Right kidney (tissue), 9 donors: ENCODE measurements at places on chromosomes 2 and 18.

DNA sequence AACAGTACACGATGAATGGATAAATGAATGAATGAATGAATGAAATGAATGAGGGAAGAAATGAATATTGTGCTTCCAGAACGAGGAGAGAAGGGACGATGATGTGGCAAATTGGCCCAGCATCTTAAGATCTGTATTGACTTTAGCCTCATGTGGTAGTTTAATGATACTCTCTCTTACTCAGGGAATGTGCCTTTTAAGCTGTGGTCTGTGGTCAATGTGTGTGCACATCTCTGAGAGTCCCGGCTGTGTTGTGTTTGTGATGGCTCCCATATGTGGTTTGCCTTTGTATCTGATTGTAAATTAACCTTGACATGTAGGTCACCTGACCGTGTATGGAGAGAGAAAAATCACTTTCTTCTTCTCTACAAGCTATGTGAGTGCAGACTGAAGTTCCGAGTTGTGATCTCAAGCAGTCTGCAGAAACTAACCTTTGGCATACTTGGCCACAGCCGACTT lies 91.2 kb downstream of the NEDD4L start:
- no peak for DNase-seq

- no peak for DNase-seq
These were observed 168.1 kb upstream of the RMP24 start for GRCh38 chr18:35804377-35804776.

GRCh38 chr2:20976527-20976926 lies 67.3 kb downstream of the APOB start:
- no peak for DNase-seq

DNA sequence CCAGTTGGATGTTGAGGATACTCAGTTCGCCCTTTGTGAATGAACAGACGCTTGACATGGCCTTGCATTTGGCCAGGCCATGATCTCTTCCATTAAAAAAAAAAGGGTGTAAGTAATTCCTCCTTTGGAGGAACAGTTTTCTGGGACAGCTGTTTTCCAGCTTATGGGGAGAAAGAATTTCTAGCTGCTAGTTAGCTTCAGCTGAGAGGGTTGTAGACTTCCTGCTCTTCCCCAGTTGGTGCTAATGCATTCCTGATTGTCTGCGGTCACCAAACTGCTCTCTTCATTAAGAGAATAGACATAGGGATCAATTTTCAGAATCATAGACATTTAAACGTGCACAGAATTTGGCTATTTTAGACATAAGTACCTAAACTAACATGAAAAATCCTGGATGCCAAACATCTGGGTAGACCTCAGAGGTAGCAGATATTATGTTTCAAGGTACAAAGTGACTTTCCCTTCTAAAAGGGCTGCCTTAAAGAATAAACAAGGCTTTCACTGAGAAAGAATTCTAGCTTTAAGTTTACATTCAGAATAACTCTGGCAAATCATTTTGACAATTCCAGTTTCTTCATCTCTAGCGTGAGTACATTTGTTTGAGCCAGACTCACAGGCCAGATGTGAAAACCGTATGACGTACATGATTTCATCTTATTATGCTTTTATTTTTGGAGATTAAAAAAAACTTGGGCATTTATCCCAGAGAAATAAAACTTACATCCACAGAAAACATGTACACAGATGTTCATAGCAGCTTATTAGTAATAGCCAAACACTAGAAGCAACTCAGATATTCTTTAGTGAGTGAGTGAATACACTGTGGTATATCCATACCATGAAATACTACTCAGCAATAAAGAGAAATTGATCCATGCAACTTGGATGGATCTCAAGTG lies 71.2 kb downstream of the MAIP1 start:
- DNase-seq: no peak

DNA sequence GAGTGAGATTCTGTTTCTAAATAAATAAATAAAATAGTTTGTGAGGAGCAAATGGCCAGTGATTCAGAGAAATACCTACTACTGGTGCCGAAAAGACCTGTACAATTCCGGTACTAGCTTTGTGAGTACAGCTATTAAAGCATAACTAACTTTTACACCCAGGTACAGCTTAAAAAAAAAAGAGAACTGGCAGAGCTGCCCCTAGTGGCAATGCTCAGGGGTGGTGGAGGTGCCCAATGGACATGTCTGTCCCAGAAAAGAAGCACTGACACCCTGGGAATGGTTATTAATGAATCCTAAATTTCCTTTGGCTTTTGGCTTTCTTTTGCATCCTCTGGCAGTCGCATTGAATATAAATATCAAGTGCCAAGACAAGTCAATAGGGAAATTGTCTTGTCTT lies 87.0 kb downstream of the LIPG start:
- no peak for DNase-seq

DNA sequence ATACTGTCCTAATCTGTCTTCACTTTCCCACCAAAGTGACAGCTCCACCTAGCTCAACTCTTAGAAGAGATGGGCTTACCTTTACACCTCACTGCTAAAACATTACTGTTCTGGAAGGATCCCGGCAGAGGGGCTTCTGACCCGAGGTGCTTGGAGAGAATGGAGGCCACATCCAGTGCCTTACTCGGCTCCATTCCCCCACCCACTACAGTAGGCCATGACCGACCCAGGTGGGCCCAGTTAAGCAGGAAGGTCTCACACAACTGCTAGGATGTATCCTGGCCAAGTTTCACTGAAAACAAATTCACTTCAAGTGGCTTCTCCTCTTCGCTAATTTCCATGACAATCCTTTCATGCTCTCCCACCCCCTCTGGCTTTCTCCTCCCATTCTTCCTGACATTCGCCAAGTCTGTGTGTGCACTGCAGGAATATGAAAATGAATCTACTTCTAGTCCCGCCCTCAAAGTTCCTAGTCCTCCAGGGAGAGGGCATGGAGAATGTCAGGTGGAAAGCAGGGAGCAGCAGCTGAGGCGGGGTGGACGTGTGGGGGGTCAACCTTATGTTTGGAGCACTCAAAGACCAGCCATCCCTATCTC lies 11.8 kb downstream of the WIPF1 start:
- DNase-seq: no peak

- peak; percentile 92 for DNase-seq
These were observed 202 bp downstream of the MCEE start for GRCh38 chr2:71129902-71130151.

DNA sequence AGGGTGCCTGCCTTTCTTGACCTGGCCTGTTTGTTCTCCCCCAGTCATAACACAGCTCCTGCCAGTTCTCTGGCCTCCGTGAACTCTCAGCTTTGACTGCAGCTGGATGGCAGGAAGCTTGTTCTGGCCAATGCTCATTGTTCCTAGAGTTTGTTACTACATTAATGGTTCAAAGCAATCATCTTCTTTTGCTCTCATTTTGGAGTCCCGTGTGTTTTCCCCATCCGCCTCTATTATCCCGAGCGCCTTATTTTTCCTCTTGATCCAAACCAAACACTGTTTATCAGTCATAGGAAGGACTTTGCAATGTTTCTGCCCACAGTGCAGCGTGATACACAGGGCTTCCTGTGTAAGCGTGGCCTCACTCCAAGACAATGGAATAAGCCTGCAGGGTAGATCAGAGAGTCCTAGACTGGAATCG lies 184.3 kb upstream of the APCDD1 start:
- DNase-seq: no peak

GRCh38 chr2:26217720-26218119 lies 26.7 kb downstream of the HADHA start:
- DNase-seq: no peak

DNA sequence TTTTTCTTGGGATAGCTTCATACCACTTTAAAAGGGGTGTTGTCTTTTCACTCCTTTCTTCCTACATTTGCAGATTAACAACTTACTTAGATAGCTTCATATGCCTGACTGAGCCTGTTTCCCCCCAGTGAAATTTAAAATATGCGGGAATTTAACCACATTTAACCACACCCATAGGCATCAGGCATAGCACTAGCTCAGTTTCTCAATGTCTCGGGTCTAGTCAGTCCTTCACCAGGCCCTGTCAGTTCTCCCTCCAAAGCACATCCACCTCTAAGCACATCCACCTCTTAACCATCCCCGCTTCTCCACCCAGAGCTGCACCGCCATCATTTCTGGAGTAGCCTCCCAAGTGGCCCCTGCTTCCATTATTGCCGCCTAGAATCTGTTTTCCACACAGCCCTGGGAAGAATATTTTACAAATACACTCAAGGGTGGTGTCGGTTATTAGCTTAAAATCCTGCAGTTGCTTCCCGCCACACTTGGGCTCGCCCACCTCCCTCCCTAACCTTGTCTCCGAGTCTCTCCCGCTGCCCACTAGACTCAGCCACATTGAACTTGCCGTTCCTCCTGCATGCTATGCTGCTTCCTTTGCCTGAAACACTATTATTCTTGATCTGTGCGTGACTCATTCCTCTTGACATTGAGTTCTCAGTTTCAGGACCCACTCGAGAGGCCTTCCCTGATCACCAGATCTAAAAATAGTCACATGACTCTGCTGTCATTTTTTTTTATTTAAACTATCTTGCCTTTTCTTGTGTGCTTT lies 68.3 kb downstream of the SPTBN1 start:
- no peak for DNase-seq

DNA sequence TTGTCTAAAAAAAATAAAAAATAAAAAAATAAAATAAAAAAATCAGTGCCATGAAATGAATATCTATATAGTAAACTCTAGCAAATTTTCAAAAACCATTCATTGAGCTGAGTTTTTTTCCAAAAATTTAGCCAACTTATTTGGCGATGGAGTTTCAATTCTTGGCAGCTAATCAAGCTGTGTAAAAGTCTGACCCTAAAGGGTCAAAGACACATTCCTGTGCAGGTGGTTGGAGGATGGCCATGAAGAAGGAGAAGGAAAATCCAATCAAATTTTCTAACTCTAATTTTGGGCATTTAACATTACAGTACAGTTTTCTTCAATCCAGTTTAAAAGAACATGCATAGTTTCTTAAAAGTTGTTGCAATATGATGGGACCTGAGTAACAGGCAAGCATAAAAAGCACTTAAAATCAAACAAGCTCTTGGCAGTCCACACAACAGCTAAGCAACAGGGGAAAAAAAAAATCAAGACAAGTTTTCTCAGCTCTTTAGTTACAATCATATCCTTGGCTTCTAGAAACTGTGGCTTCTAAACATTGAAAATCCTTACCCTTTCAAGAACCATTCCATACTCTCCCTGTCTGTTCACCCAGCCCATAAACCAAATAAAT lies 54.5 kb downstream of the ACVR1 start:
- DNase-seq: no peak

DNA sequence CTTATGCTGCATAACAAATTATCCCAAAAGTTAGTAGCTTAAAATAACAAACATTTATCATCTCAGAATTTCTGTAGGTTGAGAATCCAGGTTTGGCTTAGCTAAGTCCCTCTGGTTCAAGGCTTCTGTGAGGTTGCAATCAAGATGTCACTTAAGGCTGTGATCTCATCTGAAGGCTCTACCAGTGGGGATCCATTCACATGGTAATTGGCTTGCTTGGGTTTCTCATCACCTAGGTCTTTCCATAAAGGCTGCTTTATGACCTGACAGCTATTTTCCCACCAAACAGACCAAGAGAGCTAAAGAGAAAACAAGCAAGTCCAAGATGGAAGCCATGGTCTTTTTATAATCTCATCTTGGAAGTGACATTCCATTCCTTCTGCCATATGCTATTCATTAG lies 137.3 kb downstream of the DTNA start:
- DNase-seq: no peak

- no peak for DNase-seq
These were observed 26.3 kb downstream of the ATP8B1 start for GRCh38 chr18:57776767-57777166.

GRCh38 chr18:77899972-77900754 lies 650.5 kb downstream of the GALR1 start:
- peak; percentile 70 for DNase-seq

GRCh38 chr2:181465676-181466375 lies 8.6 kb downstream of the ITGA4 start:
- DNase-seq: no peak

GRCh38 chr2:221200184-221200839 lies 371.8 kb downstream of the EPHA4 start:
- DNase-seq: no peak

DNA sequence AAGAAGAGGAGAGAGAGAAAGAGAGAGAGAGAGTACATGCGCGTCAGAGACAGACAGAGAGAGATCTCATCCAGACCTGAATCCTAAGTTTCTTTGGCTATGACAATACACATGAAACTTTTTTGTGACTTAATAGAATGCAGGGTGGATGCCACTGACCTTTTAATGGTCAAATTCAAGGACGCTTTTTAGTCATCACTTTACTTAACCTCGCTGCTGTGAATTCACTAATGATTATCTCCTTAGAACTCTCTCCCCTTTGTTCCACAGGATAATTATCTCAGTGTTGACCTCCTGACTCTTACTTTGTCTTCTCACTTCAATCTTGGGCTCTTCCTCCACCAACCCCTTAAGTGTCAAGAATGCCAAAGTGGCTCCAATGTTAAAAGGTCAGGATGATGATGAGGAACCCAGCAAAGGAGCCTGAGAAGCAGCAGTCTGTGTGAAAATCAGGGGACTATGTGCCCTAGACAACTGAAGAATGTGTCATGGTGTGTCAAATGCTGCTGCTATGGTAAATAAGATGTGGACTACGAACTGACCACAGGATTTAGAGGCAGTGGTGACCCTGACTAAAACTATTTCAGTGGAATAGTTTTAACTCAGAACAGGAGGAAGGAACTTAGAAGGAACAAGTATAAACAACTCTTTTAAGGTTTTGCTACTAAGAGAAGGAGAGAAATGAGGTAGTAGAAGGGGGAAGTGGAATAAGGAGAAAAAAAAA lies 382.1 kb downstream of the ZEB2 start:
- DNase-seq: no peak

DNA sequence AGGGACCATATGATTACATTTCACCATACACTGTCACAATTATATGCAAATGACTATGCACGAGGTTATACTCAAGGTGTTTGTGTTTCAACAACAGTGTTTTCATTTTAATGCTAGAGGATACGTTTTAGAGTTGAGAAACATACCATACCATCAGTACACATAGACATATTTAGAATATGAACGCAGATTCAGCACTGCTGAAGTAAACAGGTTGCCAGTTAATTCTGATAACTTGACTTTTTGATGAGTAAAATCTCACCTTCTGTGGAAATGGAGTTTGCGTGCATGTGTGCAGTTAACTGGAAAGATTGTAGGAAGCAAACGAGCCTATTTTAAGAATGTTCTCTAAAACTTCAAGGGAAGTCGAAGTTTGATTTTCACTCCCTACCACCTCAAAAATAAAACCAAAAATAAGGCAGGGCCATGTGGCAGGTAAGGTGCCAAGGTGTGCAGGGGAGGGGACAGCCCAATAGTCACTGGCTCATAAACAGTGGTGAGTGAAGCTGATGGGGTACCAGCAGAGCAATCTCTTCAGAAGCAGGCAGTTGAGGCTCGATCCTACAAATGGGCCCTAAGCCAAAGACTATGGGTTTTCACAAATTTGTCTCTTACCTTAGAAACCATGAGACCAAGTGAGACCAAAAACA lies 213.1 kb downstream of the IKZF2 start:
- DNase-seq: no peak
